ENCODE measurements at places on chromosomes 3 and 15. TPM values are rescaled to one million over a fixed set of nuclear protein-coding genes. Genes with fewer than 3 reads are reported as not detected.
A peak's percentile ranks its signal among the peaks of the same experiment; 100 is the strongest.

The ABTB1 gene
- 21.7 TPM for total RNA-seq

The LMAN1L gene
- not detected for total RNA-seq

The MYL3 gene
- total RNA-seq, result 6.0 TPM

The BSN gene
- total RNA-seq, result 0.98 TPM

The DNAJA4 gene
- total RNA-seq, result 17.4 TPM

The SLC12A1 gene
- total RNA-seq, result not detected

GRCh38 chr3:181264486-181264885 lies 274.9 kb upstream of the DNAJC19 start:
- no peak for DNase-seq

DNA sequence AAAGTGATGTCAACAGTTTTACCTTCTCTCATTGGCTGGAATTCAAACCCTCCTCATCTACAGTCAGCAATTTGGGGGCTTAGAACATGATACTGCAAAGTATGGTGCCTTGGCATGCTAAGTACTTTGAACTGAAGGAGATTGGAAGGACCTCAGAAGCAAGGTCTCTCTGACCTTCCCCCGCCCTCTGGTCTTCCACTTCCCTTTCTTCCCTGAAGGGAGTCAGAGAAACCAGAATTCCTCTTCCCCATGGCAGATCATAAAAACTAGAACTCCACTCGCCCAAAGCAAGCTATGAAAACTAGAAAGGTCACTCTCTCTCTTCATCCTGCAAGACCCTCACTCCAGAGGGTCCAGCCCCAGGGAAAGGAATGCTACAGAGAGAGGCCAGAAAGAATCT lies 64.2 kb downstream of the CD200R1L start:
- no peak for DNase-seq

- no peak for DNase-seq
Measured at GRCh38 chr3:196454935-196455334, 22.7 kb upstream of the UBXN7 start.

GRCh38 chr3:149115114-149115513 lies 14.3 kb upstream of the HPS3 start:
- no peak for DNase-seq

- DNase-seq, result peak; percentile 78
Measured at GRCh38 chr15:66895794-66896453, 169.5 kb upstream of the SMAD3 start.

DNA sequence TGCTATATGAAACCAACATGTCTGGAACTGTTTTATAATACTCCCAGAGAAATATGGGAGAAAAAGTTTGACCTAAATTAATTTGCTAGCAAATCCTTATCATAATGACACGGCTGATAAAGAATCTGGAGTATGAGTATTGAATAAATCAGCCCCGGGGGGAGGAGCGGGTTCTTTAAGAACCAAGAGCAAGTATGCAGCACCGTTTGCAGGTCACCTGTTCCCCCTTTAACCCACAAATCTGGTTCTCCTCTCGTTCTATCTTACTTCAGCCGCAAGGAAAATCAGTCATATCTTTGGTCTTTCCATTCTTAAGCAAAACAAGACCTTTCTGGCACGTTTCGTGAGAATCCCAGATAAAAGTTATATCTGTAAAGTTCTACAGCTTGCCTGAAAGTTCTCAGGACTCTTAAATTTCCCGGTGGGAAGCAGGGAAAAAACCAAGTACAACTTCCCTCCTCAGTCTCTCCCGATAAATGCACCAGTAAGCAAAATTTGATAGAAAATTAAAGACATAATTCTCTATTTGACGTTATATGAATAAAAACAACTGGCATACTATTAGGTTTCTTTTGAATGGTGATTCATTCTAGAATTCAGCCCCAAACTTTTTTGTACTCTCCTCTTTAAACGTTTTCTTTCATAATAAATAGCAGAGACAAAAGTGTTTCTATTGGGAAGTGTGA lies 348.6 kb downstream of the ZBBX start:
- no peak for DNase-seq

GRCh38 chr15:51311510-51311909 lies 26.9 kb downstream of the CYP19A1 start:
- no peak for DNase-seq

- DNase-seq, result no peak
Measured at GRCh38 chr15:64443747-64444621, 16.4 kb upstream of the ZNF609 start.

DNA sequence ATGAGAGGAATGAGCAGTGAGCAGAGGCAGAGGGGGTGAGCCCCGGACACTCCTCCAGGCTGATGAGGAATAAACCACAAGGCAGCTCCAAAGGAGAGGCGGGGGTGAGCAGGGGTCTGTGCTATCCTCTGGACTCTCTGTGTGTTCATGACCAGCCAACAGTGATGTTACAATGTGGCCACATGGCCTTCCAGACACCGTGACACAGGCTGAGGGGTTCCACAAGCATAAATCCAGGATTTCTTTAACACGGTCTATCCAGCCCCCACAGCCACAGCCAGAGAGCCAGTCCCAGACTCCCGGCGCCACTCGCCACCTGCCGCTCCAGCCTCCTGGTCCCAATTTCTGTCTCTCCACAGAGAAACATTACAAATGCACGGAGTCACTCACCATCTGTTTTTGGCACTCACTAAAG lies 24.4 kb downstream of the XXYLT1 start:
- peak; percentile 80 for DNase-seq

Data from esophagus muscularis mucosa (tissue), 4 donors.